ENCODE measurements at places on chromosomes 1 and 21. TPM values are rescaled to one million over a fixed set of nuclear protein-coding genes. Genes with fewer than 3 reads are reported as not detected.

Gene AGBL4
- polyA plus RNA-seq, result 0.65 TPM

Gene S100A10
- 551 TPM for polyA plus RNA-seq

- DNase-seq, result no peak
Measured at GRCh38 chr1:24340770-24341169, 21.6 kb downstream of the GRHL3 start.

Gene ANGPTL3
- 4.3 TPM for polyA plus RNA-seq

DNA sequence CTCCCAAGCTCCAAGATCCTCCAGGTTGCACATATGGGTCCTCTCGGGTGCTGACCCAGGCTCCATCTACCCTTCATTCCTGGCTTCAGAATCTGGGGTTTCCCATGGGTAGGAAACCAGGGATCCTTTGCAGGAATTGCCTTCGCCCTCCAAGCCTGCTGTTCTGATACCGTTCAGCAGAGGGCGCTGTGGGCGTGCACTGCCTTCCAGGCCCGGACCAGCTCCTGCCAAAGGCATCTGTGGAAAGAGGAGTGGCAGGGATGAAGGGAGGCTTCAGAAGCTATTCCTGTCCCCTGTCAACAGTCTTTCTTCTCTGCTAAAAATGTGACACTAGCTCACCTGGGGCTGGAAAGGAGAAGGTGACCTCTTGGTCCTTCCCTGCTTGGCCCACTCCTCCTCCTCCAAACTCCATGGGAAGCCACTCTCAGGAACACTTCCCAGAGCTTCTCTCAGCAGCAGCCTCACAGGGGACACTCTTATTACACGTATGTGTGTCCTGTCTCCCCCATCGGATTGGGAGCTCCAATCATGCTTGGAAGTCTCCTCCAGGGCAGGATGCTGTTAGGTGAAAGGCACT lies 71.2 kb downstream of the VWA5B1 start:
- DNase-seq, result no peak

GRCh38 chr1:198032668-198033067 lies 115.5 kb downstream of the LHX9 start:
- DNase-seq, result no peak

GRCh38 chr1:227707846-227708245 lies 27.3 kb downstream of the JMJD4 start:
- no peak for DNase-seq

DNA sequence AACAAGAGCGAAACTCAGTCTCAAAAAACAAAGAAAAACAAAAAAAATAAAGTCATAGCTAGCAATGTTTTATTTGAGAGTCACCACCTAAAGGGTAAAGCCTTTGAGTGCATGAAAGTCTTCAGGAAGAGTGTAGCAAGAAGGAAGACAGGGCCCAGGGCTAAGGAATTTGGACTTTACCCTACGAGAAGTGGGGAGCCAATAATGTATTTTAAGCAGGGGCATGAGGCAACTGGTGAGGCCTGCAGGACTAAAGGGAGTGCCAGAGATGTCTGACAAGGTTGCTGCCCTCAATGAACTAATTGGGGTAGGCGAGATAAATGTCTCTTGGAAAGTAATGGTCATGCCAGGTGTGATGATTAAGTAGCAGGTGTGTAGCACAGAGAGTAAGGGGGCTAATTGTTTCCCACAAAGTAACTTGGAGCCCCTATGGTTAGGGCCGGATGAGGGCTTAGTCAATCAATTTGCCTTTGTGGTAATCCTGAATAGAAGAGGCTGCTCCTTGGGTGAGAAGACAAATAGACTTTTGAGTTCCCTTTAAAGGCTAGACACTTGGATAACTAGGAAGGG lies 31.6 kb upstream of the CACNA1E start:
- no peak for DNase-seq

DNA sequence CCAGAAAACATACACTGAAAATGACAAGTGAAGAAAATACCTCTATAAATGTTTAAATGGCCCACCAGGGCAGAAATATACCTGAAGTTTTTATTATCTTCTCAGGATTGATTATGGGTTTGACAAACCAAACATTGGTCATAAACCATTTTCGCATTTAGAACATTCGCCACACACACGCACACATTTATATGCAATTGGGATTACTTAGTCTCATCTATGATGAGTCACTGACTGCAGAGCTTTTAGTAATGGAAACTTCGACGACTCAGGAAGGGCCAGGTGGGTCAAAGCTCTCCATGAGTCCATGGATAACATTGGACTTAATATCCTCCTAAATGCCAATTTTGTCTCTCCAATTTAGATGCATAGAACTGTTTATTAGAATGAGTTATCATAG lies 16.9 kb downstream of the NRDC start:
- DNase-seq, result no peak

All from right lung (tissue), 10 donors.